T-helper 9 cell (primary cell): ENCODE measurements at places on chromosomes 1 and 21.
A peak's percentile ranks its signal among the peaks of the same experiment; 100 is the strongest.

DNA sequence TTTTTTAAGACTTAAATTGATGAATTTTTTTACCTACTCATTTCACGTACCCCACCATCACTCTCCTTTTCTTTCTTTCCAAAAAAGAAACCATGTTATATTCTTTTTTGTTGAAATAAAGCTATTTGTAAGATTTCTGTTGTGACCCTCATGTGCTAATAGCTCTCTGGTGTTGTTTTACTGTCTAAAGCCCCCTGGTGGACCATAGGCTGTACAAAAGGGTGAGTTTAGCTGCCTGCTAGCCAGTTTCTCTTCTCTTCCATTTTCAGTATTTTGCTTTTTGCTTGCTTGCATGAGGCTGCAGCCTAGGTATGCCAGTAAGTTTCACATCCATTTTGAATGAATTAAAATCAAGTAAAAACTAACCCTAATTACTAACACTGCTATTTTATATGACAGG is 15.6 kb upstream of the VAMP3 start:
- no peak for DNase-seq

GRCh38 chr1:2210084-2210653 is 15.6 kb upstream of the FAAP20 start:
- DNase-seq = no peak

DNA sequence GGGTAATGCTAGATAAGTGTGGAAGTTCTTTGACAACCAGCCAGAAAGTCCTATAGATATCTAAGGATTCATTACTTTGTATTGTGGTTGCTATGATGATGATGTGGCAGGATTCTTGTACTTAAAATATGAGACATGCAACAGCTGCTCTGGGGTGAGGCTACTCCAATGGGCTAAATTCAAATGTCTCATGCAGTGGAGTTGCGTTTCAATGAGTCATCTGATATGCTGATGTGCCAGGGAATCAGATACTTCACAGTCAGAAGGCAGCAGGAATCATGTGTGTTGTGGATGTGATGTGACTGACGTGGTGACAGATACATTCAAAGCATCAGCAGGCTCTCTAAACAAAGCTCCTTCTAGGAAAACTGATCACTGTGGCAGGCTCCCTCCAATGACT is 66.5 kb downstream of the TSEN15 start:
- no peak for DNase-seq

- DNase-seq = peak; percentile 34
Observed at GRCh38 chr1:35726450-35727433, 8.1 kb upstream of the C1orf216 start.

DNA sequence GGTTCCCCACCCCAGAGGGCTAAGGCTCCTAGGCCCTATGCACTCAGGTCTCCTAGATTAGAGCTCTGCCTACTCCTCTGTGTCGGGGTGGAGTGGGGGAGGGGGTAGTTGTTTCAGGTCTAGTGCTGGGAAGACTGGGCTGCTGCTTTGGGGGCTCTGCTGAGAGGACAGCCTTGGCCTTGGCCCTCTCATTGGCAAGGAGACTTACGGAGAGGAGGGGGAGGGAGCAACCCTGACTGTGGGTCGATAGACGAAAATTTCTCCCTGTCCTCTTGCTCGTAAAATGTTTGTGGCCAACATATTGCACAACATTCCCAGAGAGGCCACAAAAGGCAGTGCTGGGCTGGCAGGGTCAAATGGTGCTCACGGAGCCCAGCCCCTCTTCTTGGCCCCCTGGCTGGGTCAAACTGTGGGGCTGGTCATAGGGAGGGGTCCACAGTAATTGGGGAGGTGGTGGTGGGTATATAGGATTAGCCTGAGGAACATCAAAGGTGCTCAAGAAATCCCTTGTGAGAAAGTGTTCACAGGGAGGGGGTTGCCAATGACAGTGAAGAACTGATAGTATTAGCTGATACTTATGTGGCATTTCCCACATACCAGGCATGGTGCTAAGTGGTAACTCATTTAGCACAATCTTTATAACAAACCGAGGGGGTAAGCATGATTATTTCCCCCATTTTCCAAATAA is 8.5 kb upstream of the DMBX1 start:
- no peak for DNase-seq

DNA sequence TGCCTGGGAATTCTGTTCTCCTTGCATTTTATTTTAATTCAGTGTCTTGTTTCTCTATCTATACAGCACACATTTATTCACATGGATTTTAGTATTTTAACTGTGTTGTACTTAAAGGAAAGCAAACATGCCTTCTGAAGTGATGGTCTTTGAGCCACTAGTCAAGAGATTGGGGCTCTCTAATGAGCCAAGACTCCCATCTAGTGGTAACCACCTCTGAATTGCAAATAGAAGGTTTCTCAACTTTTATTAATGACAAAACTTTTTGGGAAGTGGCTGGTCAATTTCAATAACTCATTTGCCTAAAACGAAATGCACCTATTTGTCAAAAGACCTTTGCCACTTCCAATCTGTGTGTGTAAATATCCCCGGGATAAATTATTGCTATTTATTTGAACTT is 199.6 kb downstream of the LTN1 start:
- DNase-seq = no peak

DNA sequence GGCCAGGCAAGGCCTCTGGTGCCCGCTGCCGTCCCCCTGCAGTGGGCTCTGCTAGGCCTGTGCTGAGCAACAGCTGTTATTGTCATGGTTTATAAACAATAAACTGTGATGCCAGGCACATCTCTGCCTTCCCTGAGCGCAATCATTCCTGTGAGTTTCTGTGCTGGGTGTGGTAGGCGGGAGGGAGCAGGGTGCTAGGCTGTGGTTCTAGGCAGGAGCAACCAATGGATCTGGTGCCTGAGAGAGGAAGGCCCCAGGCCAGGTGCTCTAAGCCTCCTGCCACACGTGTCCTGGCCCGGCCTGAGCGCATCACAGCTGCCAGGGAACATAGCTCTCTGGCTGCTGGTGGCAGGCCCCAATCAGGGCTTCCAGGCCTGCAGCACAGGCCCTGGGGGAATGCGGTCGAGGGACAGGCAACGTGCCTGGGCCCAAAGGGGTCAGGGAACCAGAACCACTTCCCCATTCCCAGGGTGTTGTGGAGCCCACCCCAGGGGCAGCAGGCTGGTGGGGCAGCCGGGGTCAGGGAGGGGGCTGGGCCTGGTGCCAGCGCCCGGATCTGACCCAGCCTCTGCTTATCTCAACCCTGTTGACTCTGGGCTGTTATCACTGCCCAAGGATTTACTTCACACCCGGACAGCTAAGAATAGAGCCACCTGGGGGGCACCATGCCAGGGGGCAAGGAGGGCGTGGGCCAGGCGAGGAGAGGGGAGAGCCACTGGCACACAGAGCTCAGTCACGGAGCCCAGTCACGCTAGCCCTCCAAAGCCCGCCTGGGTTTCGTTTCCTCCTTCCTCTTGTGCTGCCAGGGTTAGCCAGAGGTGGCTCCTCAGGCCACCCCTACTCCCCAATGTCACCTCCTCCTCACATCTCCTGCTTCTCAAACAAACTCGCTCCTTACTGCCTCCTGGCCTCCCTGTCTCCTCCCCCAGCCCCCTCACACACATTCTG is 11.5 kb downstream of the TRIM46 start:
- DNase-seq = no peak

- DNase-seq = no peak
Observed at GRCh38 chr1:177909416-177909815, 60.4 kb downstream of the SEC16B start.

DNA sequence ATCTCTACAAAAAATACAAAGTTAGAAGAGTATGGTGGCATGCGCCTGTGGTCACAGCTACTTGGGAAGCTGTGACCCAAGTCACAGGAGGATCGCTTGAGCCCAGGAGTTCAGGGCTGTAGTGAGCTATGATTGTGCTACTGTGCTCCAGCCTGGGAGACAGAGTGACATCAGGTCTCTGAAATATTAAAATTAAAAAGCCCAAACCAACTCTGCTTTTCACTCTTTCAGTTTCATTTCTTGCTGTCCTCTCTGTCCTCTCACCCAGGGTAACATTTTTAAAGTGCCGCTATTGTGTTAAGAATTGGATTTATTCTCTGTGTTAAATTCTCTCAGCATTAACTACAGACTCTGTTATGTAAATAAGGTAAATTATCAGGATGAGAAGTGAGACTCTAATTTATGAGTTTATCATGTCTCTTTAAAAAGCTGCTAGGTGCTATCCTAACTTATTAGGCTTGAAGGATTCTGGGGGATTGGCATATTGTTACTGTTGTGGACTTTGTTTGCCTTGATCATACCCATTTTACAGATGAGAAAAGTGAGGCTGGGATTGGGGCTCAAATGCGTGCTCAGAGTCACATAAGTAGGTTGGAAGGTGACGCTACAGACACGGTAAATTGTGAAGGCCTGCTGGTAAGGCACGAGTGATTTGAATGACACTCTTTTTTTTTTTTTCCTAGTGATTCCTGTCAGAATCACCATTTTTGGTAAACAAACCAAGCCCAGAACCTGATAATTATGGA is 46.5 kb downstream of the B3GALT5 start:
- no peak for DNase-seq

GRCh38 chr21:33015096-33015495 is 10.6 kb upstream of the OLIG2 start:
- no peak for DNase-seq

- DNase-seq = no peak
Observed at GRCh38 chr21:35677298-35677841, 383.0 kb downstream of the SETD4 start.

DNA sequence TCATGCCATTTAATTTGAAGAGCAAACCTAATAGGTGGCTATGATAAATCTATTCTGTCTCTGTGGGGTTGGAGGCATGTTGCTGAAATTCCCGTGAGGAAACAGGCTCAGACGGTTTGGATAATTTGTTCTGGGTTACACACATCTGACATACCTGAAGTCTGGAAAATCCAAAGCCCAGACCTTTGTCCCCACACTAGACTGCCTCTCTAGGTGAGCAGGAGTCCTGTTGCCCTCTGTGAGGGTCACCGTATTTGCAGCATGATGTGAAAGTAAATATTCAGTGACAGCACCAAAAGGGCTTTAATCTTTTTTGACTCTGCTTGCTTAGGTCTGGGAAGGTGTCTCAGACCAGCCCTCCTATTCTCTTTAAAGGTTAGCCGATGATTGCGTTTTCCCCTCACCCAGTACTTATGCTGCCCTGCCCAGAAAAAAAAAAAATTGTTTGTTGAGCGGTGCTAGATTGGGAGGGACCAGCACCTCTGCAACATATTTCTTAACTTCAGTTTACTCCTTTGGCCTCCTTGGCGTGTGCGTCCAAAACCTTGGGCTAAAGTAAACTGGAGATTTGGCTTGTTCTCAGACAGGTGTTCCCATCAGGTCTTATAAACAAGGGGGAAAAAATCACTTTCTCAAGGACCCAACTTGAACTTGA is 67.0 kb downstream of the CACHD1 start:
- no peak for DNase-seq

DNA sequence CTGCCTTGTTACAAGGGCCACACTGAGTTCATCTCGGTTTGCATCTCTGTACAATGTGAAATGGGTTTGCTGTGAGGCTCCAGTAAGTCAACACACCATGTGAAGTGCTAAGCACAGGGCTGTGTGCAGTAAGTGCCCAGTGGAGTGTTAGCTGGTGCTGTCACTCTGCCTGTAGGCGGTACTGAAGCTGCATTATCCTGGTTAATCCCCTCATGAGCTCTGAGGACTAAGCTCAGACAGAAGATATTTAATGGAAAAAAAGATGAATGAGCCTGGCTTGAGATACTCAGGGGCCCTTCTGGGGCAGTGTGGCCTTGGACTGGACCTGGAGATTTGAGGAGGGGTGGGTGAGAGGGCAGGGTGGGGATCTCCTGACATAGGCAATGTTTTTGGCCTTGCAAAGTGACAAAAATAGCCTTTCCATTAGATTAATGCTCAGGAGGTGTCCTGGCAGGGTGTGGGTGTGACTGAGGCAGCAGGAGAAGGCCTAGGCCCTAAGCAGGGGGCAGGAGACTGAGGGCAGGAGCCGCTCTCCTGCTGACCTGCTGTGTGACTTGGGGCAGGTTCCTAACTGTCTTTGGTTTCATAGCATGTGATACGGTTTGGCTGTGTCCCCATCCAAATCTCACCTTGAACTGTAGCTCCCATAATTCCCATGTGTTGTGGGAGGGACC is 570.5 kb downstream of the PTPRU start:
- no peak for DNase-seq

DNA sequence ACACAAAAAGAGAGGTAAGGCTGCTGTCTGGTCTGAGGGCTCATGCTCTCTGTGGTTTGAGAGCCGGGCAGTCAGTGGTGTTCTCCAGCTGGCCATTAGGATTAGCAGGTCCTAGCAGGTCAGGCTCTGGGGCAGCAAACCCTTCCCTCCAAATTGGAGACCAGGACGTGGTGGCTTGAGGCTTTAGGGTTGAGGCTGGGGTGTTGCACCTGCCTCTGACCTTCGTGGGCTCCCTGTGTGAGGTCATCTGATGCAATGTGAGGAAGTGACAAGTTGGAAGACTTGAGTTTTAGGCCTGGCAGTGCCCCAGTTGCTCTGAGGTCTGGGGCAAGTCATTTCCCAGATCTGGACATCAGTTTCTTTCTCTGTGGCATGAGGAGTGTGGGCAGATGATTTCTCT is 24.4 kb downstream of the SZRD1 start:
- DNase-seq = no peak

DNA sequence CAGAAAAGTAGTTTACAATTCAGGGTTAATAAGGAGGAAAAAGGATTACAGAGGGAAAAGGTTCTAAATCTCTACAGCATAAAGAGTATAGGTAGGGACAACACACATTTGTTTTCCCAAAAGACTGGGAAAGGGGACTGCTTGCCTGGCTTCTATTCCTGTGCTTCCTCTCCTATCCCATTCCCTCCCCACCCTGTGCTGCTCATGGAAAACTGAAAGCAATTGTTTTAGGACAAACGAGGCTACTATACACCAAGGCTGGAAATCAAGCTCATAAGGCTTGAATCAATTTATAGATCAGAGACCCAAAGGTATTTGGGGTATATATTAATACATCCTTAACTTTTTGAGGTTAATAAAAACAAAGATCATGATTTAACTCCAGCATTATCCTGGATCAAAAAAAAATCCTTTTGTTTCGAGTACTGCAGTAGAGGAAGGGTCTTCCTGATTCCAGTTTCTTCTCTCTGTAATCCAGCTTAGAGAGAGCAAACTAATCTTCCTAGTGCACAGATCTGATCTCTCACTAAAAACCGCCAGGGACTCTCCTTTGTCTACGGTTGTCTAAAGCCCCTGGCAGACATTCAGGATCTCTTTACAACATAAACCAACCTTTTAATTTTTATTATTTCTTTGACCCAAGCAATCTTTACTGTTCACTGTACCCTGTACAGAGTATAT is 37.4 kb upstream of the A3GALT2 start:
- no peak for DNase-seq

- DNase-seq = no peak
Observed at GRCh38 chr1:221743416-221744208, 1.7 kb upstream of the DUSP10 start.

- no peak for DNase-seq
Observed at GRCh38 chr1:205356440-205357139, at the start of gene KLHDC8A. Gene KLHDC8A, minus strand, starts transcription at chr1:205356922. Its CDS starts 13,318 bp downstream, at chr1:205343604.

- DNase-seq = no peak
Observed at GRCh38 chr1:26539722-26540121, 10.2 kb downstream of the RPS6KA1 start.

GRCh38 chr1:37317870-37318467 is 156.4 kb upstream of the ZC3H12A start:
- no peak for DNase-seq

- DNase-seq = peak; percentile 91
Observed at GRCh38 chr1:205749234-205750137, 496 bp downstream of the NUCKS1 start.

- no peak for DNase-seq
Observed at GRCh38 chr21:45517249-45518065, 24.8 kb downstream of the SLC19A1 start.

- DNase-seq = no peak
Observed at GRCh38 chr1:51506537-51506936, 12.5 kb downstream of the EPS15 start.
